ENCODE measurements at places on chromosomes 1 and 21.

DNA sequence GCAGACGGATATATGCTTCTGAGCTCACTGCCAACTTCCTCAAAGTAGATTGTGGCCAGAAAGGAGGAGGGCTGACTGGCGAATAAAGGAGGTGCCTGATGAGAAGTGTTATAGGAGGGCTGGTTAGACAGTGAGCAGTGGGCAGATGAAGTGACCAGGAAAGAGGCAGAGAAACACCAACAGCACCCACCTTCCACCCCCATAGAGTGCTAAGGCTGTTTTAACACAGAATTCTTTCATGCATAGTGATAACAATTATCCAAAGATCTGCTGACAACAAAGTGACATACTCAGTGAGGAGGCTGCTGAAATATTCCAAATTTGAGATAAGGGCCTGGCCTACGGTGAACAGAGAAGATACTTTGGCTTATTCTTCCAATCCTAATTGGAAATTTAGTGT, 21.2 kb upstream of the MTR start:
- DNase-seq, result no peak

DNA sequence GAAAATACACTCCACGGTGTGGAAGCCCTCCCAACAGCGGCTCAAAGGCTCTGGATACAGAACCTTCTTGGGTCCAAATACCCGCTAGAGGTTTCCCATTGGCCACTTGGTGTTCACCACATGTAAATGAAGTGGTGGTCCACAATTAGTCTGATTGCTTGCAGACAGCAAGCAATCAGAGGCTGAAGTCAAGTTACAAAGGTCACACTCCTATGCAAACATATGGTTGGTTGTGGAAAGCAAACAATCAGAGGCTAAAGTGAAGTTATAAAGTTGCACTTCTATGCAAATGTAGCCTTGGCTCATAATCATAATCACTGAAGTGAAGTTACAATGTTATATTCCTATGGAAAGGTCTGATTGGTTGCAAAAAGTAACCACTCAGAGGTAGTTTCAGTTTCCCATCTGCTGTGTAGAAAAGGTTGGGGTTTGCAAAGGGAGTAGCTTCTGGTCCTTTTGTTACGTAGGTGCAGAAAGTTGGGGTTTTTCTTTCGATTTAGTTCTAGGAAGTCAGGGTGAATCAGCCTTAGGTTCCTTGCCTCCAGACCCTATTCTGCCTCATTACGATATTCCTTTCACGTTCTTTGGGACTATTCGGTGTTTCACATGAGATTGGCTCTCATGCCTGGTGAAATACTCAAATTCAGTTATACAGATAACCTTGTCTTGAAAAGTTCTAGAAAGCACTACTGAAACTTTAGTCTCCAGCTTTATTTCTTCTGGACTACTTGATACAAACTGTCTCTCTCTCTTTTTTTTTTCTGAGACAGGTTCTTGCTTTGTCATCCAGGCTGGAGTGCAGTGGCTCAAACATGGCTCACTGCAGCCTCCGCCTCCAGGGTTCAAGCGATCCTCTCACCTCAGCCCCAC, 36.7 kb upstream of the MTF2 start:
- DNase-seq, result no peak

DNA sequence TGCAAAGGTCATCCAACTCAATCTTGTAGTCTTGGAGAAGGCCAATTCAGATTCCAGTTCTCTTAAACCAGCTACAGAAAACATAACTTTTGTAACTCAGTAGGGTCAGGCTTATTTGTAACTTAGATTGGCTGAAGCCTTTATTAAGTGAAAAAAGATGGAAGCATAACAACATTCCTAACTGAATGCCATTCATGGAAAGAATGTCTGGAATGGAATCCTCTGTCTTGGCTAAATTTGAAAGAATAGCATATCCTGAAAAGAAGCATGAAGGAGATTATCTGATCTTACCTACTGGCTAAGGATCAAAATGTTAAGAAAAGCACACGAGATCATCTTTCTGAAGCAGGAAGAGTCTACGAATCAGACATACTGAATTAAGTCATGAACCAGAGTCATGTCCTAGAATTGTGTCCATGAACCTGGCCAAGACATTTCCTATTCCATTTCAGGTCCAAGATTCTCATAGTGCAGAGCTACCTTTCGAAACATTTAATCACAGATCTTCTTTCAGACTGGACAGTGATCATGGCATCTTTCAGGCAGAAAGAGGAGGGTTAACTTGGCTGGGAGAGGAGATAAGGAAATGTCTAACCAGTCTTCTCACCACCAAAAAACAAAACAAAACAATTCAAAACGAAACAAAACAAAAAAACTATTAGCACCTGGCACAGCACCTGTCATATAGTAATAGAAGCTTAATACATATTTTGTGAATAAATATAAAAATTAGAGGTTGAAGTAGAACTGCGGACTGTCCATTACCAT, 75.6 kb downstream of the XCL2 start:
- DNase-seq, result peak; percentile 40

- DNase-seq, result no peak
Observed at GRCh38 chr1:163980394-163980793, 578.6 kb upstream of the PBX1 start.

DNA sequence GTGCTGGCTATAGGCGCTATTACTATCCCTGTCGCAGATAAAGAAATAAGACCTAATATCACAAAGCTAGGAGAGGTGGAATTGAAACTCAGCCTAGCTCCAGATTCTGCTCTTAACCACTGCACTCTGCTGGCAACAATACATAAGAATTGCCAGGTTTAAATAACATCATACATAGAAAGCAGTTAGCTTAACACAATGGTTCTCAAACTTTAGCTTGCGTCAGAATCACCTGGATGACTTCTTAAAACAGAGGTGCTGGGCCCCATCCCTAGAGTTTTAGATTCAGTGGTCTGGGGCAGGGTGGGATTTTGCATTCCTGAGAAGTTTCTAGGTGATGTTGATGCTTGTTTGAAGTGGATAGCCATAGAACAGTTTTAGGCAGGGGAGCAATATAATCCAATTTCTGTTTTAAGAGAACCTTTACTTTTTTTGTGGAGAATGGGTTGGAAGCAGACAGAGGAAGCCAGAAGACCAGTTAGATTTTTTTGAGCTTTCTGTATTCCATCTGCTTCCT, 1.1 kb upstream of the POMGNT1 start:
- no peak for DNase-seq

GRCh38 chr1:201503397-201504176, 3.3 kb downstream of the CSRP1 start:
- DNase-seq, result peak; percentile 99

- no peak for DNase-seq
Observed at GRCh38 chr1:18415448-18416027, 65.2 kb upstream of the KLHDC7A start.

DNA sequence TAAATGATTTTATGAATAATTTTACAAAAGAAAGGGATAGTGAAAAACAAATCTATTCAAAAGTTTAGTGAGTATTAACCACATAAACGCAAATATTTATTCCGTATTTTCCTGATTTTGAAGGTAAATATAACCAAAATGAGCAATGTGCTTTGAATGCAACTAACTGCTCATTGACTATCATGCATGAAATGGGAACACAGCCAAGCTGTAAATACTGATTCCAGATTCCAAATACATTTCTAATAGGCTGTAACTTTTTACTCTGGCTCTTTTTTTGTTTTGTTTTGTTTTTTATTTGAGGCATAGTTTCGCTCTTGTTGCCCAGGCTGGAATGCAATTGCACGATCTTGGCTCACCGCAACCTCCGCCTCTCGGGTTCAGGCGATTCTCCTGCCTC, 41.8 kb downstream of the SELENOF start:
- DNase-seq, result peak; percentile 9

GRCh38 chr1:200154069-200154767, 126.7 kb downstream of the NR5A2 start:
- peak; percentile 53 for DNase-seq

DNA sequence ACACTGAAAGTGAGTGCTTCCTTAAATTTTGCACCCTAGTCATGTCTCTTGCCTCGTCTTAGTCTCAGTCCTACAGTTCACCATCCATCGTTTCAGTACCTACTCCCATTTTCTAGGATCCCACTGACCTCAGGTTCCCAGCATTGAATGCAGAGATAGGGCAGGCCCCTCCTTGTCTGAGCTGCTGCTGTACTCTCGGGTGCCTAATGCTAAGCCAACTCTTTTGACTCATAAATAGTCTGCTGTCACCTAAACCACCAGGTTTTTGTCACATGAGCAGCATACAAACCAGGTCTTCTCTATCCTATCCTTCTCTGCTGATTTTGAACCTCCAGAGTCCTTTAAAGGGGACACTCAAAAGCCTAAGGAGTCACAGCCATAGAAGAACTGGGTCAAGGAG, 3.0 kb downstream of the ARHGAP30 start:
- DNase-seq, result no peak

GRCh38 chr1:206693029-206693428, 8.3 kb downstream of the MAPKAPK2 start:
- DNase-seq, result peak; percentile 79

- no peak for DNase-seq
Observed at GRCh38 chr1:220441211-220441610, 86.7 kb upstream of the MARK1 start.
